ENCODE measurements at places on chromosomes 16 and 17.
A peak's percentile ranks its signal among the peaks of the same experiment; 100 is the strongest.

DNA sequence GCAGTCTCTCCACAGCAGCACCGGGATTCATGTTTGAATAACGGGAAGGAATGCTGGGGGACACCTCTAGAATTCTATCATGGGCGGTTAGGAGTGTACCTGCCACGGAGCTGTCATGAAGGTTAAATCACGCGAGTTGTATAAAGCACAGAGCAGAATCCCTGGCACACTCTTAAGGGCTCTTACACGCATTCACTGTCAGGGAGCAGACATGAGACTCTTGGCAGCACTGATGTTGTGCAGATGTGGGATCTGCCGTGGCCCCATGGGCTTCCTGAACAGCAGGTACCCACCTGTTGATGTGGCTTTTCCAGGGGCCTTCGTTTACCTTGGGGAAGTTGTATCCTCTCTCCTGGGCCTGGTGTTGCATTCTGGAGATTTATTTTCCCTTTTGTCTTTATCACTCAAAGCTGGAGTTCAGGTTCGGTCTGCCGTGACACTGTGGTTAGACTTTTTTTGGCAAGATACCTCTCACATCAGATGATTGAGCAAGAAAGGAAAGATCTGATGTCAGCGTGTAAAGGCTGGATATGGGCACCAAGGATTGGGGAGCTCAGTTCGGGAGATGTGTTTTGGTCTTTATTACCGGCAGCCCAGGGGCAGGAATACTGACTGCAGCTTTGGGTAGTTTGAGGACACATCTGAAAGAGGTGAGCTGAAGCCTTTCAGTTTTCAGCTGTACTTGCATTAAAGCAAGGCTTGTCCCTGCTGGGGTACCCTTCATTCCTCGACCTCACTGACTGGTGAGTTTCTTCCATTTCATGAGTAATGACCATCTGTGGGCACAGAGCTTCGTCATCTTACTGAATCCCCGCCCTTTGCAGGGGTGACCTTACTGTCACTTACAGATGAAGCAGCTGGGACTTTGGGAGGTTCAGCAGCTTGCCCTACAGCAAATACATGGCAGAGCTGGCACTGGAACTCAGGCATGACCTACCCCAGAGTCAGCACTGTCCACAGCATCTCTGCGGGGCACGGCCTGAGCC, 19.3 kb downstream of the KNOP1 start:
- ATAC-seq: peak; percentile 19

GRCh38 chr16:4373356-4373908, 1.8 kb downstream of the VASN start:
- no peak for ATAC-seq

GRCh38 chr17:55272711-55273578, 8.2 kb downstream of the HLF start:
- peak; percentile 29 for ATAC-seq

GRCh38 chr16:12358898-12359297, 382.4 kb downstream of the SNX29 start:
- no peak for ATAC-seq

GRCh38 chr17:20095336-20096080, 86.3 kb downstream of the SPECC1 start:
- peak; percentile 68 for ATAC-seq

GRCh38 chr16:11750056-11750455, 7.4 kb upstream of the TXNDC11 start:
- no peak for ATAC-seq
